Effector memory CD8-positive, alpha-beta T cell (primary cell): ENCODE measurements at places on chromosomes 2 and 18.

DNA sequence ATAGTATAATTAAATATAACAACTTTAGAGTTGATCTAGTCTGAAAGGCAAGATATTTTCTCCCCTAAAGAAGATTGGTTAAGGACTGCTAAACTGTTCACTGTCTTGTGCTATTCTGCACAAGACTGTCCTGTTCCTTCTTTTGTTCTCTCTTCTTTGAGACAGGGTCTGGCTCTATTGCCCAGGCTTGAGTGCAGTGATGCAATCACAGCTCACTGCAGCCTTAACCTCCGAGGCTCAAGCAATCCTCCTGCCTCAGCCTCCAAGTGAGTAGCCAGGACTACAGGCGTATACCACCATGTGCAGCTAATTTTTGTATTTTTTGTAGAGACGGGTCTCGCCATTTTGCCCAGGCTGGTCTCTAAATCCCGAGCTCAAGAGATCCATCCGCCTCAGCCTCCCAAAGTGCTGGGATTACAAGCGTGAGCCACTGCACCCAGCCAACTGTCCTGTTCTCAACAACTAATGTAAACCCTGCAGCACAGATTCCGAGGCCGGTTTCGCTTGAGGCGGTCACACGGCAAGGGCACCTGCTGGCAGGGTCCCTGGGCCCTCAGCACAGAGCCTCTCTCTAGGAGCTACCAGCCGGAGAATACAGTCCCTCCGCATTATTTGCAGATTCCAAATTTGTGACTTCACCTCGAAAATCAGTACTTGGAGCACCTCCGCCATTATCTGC lies 16.4 kb downstream of the PXDN start:
- no peak for DNase-seq

DNA sequence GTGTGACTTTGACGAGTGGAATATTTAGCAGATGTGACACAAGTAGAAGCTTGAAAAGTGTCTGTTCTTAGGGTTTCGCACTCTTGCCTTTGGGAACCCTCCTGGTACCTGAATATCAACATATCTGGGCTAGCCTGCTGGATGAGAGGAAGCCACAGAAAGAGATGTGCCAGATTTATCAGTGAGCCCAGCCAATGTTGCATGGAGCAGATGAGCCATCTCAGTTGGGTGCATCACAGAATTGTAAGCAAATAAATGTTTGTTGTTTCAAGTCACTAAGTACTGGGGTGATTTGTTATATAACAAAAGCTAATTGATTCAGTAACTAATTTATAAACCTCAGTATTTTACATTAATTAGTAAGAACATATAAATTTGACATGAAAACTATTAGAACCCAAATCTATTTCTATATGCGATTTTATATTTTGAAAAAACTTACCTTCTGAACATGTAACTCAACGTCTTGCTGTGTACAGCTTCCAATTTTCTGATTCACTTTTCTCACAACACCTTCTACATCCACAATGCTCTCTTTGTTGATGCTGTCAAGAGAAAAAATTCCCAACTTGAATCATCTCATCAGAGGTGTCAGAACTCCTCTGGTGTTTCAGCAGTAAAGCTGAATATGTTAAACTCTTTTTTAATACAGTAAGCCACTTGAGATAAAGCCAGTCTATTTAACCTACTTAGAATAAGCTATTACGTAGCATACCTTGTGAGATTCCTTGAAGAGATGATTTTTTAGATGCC lies 42.3 kb downstream of the DARS1 start:
- no peak for DNase-seq

GRCh38 chr2:175887776-175888175 lies 114.3 kb downstream of the LNPK start:
- no peak for DNase-seq

GRCh38 chr2:143398781-143399180 lies 269.6 kb downstream of the ARHGAP15 start:
- no peak for DNase-seq

GRCh38 chr2:169143998-169144397 lies 74.6 kb downstream of the DHRS9 start:
- no peak for DNase-seq

DNA sequence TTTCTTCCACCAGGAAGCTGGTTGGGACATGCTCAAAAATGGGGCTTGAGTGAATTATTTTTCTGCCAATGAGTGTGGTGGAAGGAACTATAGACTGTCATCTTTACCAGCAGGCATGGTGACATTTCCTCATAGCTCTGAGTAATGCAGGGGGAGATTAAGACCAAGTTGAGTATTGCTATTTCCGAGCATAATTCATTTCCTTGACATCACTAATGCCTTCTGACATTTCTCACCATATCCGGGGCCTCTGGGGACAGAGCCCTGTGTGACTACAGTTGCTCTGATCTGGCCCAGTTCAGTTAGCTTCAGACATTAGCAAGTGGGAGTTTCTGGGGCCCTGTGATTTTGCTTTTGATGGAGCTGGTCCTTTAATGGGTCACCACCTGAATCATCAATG lies 410.4 kb downstream of the MEIS1 start:
- DNase-seq = no peak
